Activated T-helper 1 cell treated with anti-CD3 and anti-CD28 coated beads, Interleukin-2, amount 50 U/mL, for 16 hours (primary cell): ENCODE measurements at places on chromosomes 5 and 9.

DNA sequence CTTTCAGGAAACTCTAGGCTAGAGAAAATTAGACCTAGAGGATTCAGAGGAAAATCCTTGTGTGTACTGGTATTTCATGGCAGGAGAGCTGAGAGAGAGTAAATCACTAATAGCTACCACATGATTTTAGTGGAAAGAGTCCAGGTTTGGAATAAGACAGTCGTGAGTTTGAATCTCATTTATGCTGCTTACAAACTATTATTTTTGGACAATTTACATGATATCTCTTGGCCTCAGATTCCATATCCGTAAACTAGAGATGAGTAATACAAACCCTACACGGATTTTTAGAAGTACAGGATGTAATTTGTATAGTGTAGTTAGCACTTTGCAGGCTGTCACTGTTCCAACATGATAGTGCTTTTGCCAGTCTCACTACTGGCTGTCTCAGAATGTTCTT is 2.7 kb downstream of the IL31RA start:
- no peak for DNase-seq

- DNase-seq: peak; percentile 49
These were observed 106.1 kb upstream of the CPEB4 start for GRCh38 chr5:173781816-173782670.

DNA sequence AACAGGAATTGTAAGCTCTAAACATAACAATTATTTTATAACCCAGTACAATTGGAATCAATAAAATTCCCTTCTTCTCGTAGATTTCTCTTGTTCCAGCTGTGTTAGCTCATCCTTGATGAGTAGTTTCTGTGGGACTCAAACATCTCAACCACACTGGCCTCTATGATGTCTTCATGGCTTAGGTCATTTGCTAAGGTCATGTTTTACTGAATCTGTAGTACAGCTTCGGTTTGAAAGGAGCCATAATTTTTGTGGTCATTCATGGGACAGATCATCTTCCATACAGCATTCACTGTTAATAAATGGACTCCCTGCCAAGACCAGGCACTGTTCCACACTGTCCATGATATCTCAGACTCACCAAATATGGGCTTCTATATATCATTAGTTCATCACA is 369.0 kb upstream of the RFX3 start:
- no peak for DNase-seq

- DNase-seq: no peak
These were observed 176.5 kb downstream of the PDE4D start for GRCh38 chr5:59716966-59717500.

DNA sequence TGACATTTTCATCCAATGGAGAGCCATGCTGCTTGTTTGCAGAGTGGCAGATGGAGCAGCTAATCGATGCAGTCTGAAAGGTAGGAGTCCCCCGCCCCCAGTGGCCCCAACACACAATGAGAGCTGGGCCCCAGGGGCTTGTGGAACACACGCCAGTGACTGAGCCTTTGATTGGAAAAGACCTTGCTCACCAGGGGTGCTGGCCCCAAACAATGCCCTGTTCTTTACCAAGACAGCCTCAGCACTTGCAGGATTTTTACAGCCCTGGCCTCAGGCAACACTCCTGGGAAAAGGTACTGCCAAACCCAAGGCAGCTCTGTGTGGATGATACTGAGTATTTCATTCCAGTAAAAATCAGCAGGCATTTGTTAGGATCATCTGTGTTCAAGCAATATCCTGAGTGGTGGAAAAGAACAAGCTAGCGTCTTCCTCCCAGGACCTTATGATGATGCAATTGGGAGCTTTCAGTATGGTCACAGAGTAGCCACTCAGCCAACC is 276.8 kb upstream of the CLINT1 start:
- DNase-seq: no peak

- DNase-seq: no peak
These were observed 13.2 kb downstream of the HNRNPH1 start for GRCh38 chr5:179610109-179610902.

- no peak for DNase-seq
These were observed 33.7 kb downstream of the DNAH5 start for GRCh38 chr5:13910637-13911288.

GRCh38 chr5:68456756-68457217 is 241.2 kb downstream of the PIK3R1 start:
- DNase-seq: no peak
